Renal cortical epithelial cell (primary cell): ENCODE measurements at places on chromosomes 12 and 14. TPM values are rescaled to one million over a fixed set of nuclear protein-coding genes. Genes with fewer than 3 reads are reported as not detected.

TGFB3 gene
- total RNA-seq, result 2.6 and 4.2 TPM in 2 replicates

PPM1H gene
- total RNA-seq, result 27.1 and 36.6 TPM in 2 replicates

ANKS1B gene
- total RNA-seq, result 5.6 and 6.9 TPM in 2 replicates

PFKM gene
- 43.1 and 79.3 TPM in 2 replicates for total RNA-seq

SLC22A17 gene
- total RNA-seq, result 1.2 and 33.0 TPM in 2 replicates

ZNF10 gene
- total RNA-seq, result 5.9 and 18.1 TPM in 2 replicates

B3GNT4 gene
- 2.6 and 18.9 TPM in 2 replicates for total RNA-seq

RABGGTA gene
- total RNA-seq, result 25.2 and 29.7 TPM in 2 replicates

- DNase-seq, result no peak
Measured at GRCh38 chr12:53179687-53180219, 769 bp upstream of the ZNF740 start.

- DNase-seq, result peak; percentile 85
Measured at GRCh38 chr14:75069121-75069810, at the start of gene ZC2HC1C. Gene ZC2HC1C (plus strand): TSS chr14:75069641. CDS start chr14:75070574, 933 bp downstream.

GRCh38 chr14:40232302-40232701, 800.1 kb upstream of the FBXO33 start:
- no peak for DNase-seq

DNA sequence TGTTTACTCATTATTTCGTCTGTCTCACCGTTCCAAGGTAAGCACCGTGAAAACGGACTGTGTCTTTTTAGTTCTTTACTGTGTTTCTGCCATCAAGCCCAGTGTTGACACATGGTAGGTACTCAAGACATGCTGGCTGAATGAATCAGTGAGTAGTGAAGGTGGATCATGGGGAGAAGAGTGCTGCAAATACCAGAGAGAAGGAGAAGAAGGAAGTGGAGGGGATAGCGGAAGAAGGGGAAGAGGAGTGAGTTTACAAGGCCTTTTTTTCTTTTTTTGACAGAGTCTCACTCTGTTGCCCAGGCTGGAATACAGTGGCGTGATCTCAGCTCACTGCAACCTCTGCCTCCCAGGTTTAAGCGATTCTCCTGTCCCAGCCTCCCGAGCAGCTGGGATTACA, 54.6 kb downstream of the ETV6 start:
- no peak for DNase-seq

- DNase-seq, result no peak
Measured at GRCh38 chr12:47449797-47450196, 256.0 kb downstream of the RPAP3 start.

DNA sequence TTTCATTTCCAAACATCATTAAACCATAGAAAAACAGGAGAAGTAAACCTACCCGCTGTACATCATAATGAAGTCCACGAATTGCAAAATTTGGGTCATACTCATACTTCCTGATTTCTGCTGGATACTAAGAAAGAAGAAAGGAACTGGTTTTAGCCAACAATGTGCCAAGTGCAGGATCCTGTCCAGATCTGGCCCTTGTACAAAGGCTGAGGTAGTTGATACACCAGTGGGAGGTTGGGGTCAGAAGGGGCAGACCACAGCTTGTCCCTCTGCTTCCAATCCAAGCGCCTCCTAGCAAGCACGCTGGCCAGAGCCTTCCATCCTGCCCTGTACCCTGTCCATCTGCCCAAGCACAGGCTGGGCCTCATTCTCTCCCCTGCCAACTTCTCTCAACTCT, 34.2 kb downstream of the NT5DC3 start:
- no peak for DNase-seq

DNA sequence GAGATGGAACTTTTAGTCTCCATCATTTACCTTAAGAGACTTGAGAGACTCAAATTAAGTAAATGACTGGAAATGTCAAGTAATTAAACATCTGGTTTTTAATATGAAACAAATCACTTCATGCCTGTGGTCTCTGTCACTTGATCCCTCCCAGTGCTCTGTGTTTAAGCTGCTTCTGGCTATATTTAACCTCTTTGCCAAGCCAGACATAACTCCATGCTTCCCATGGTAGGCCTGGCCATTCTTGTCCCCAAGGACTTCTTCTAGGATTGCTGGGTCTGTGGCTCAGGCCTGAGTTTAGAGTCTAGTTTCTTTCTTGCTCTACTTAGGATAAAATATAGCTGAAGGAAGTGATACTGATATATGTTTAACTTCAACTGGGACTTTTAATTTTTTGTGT, 1013.6 kb downstream of the FLRT2 start:
- no peak for DNase-seq
